IgD-negative memory B cell (primary cell): ENCODE measurements at places on chromosomes 4 and X. TPM values are rescaled to one million over a fixed set of nuclear protein-coding genes. Genes with fewer than 3 reads are reported as not detected.

The PCDH19 gene
- polyA plus RNA-seq: not detected

The LRBA gene
- polyA plus RNA-seq: 15.3 TPM

The KDM5C gene
- 35.4 TPM for polyA plus RNA-seq

The MND1 gene
- polyA plus RNA-seq: not detected

The GRPR gene
- polyA plus RNA-seq: 0.25 TPM

The RBM46 gene
- polyA plus RNA-seq: not detected

The GABRG1 gene
- polyA plus RNA-seq: not detected

The ESX1 gene
- not detected for polyA plus RNA-seq

The MSMO1 gene
- polyA plus RNA-seq: 22.5 TPM

The CASP6 gene
- 21.8 TPM for polyA plus RNA-seq

The TMSB15B gene
- 13.8 TPM for polyA plus RNA-seq

The SHOX gene
- polyA plus RNA-seq: not detected

The CT45A10 gene
- not detected for polyA plus RNA-seq

The XAGE2 gene
- polyA plus RNA-seq: not detected

The TIGD4 gene
- 0.28 TPM for polyA plus RNA-seq

The VEGFC gene
- polyA plus RNA-seq: not detected

The WDFY3 gene
- not detected for polyA plus RNA-seq

The REELD1 gene
- polyA plus RNA-seq: not detected

The THAP6 gene
- 15.2 TPM for polyA plus RNA-seq

The ZNF185 gene
- 2.0 TPM for polyA plus RNA-seq

The FANCB gene
- 4.3 TPM for polyA plus RNA-seq

The ARR3 gene
- polyA plus RNA-seq: not detected

The GAGE12E gene
- not detected for polyA plus RNA-seq

The DRD5 gene
- polyA plus RNA-seq: not detected

The MAML3 gene
- 0.03 TPM for polyA plus RNA-seq

The STAP1 gene
- 110 TPM for polyA plus RNA-seq

The IL2 gene
- not detected for polyA plus RNA-seq

The SLC7A11 gene
- 0.04 TPM for polyA plus RNA-seq

The RBMXL3 gene
- polyA plus RNA-seq: not detected
